Eye (tissue), 1 donor: ENCODE measurements at places on chromosomes 5 and 9.

GRCh38 chr9:91898451-91899218 lies 51.4 kb downstream of the ROR2 start:
- peak; percentile 59 for DNase-seq

- DNase-seq: no peak
Observed at GRCh38 chr9:36113999-36114398, 22.5 kb upstream of the GLIPR2 start.

DNA sequence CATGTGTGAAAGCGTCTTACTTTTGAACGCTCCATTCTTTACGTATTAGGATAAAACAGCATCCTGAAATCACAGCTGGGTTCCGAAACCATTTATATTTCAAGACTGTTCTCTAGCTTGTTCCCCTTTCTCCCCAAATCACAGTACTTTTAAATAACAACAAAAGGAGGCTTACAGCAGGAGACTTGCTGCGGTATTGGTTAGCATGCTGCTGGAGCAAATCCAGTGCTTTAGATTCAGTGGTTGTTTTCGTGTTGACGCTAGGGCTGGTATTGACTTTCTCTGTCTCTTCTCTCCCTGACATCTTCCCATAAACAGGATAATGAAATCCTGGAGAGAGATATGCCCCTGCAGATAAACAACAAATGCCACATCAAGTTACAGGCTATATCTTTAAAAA lies 103.1 kb downstream of the ZNF608 start:
- DNase-seq: peak; percentile 14

DNA sequence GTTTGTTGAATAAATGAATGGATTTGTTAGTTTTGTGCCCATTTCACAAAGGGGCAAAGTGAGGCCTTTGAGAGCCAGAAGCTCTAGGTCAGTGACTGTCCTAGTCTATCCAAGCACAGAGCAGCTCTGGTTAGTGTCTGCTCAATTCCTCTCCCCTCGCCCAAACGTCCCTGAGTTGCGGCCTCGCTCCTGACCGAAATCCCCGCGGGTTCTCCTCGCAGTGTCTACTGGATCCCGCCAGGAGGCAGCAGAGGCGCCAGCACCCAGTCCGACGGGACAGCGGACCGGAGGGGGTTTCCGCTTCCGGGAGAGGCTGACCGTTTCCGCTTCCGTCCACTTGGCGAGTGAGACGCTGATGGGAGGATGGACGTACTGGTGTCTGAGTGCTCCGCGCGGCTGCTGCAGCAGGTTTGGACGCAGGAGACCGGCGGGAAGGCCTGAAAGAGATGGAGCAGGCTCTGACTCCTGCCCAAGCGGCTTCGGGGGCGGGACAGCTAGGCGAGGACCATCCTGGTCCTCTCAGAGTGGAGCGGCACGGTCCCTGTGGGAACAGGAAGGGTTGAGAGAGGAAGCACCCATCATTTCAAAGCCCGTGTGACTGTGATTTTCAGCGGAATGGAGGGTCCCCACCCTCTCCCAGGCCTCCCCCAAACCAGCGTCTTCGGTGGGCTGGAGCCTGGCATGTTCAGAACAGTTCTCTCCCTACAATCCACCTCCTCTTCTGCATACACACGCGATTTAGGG lies at the start of gene RARS1:
Gene RARS1, plus strand, starts transcription at position 336 of the 744 bp plus-strand sequence. Its CDS starts 28 bp downstream, at position 364.
- DNase-seq: peak; percentile 98

- DNase-seq: peak; percentile 88
Observed at GRCh38 chr9:34179213-34180136, 632 bp downstream of the UBAP1 start.

DNA sequence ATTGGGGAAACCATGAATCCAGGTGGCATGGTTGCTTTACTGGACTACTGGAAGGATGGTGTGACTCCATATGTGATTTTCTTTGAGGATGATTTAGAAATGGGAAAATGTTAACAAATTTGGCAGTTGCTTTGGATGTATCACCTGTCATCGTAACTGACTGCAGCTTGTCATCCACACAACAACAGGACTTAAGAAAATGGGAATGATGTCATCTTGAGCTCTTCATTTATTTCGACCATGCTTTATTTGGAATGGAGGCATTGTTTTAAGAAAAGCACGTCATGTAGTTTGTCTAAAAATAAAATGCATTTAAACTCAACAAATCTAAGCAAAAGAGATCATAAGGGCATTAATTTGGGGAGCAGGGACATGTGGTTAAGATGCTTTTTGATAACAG lies 265.0 kb downstream of the GOLPH3 start:
- no peak for DNase-seq

DNA sequence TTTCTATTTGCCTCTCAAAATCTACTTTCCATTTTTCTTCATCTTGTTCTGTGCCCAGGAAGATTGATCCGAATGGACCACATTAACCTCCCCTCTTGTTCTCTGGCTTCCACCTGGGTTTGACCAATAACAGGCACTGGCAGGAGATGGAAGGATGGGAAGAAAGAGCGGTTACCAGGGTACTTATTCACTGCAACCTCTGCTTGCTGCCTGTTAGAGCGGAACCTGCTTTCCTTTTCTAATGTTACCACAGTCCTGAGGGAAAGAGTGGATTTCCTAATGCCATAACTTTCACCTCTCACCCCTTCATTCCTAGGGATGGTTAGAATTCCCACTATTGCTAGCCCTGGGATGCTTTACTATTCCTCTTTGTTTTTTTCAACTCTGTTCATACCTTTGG lies 262.1 kb downstream of the RFX3 start:
- no peak for DNase-seq

DNA sequence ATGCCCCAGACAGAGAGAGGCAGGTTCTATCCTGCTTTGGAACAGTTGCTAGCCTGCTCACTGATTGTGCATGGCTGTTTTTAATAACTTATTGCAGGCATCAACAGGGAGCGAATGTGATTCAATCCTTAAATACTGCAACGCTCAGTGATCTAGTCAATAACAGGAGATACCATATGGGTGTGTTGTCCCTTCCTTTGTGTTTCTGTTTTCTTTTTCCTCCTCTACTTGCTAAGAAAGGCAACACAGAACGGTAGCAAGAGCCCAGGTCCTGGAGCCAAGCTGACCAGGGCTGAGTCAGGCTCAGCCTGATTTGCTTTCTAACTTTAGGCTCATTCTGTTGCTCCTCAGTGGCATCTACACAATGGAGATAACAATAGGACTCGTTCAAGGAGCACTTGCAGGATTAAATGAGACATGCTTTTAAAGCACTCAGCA lies 98.6 kb upstream of the EQTN start:
- peak; percentile 53 for DNase-seq

- peak; percentile 34 for DNase-seq
Observed at GRCh38 chr5:67516948-67517565, 320.5 kb upstream of the CD180 start.

DNA sequence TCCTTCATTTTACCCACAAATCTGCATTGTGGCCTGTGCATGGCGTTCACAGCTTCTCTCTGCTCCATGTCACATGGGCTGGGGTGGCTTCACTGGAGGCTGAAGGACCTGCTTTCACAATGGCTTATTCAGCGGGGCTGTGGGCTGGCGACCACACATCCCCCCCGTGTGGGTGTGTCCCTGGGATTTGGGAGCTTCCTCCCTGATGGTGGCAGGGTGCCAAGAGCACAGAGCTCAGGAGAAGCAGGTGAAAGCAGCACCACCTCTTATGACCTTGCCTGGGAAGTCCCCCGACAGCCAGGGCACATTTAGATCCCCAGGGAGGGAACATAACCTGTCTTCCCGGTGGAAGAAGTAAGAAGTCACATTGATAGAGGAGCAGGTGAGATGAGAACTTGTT lies 5.0 kb upstream of the MED10 start:
- DNase-seq: no peak
